Activated CD4-positive, alpha-beta T cell treated with anti-CD3 and anti-CD28 coated beads for 1 hour (primary cell): ENCODE measurements at places on chromosomes 11 and 22.

- DNase-seq = no peak
Measured at GRCh38 chr11:16027621-16028020, 328.7 kb downstream of the SOX6 start.

- no peak for DNase-seq
Measured at GRCh38 chr11:4825132-4825531, 4.0 kb downstream of the OR51F2 start.

- DNase-seq = no peak
Measured at GRCh38 chr22:49244466-49245420, 582.9 kb downstream of the BRD1 start.

GRCh38 chr11:97943493-97943892 lies 1077.3 kb upstream of the CNTN5 start:
- no peak for DNase-seq

DNA sequence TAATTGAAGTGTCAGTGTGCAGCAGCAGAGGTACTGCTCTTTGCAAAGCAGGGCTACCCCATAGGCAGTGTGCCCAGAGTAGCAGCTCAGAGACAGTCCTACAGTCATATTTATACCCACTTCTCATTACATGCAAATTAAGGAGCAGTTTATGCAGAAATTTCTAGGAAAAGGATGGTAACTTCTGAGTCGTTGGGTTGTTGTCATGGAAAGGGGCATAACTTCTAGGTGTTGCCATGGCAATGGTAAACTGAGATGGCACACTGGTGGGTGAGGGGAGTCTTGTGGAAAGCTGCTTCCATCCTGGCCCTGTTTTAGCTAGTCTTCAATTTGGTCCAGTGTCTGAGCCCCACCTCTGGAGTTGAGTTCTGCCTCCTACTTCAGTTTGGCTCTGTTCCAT lies 77.4 kb downstream of the MN1 start:
- DNase-seq = no peak

DNA sequence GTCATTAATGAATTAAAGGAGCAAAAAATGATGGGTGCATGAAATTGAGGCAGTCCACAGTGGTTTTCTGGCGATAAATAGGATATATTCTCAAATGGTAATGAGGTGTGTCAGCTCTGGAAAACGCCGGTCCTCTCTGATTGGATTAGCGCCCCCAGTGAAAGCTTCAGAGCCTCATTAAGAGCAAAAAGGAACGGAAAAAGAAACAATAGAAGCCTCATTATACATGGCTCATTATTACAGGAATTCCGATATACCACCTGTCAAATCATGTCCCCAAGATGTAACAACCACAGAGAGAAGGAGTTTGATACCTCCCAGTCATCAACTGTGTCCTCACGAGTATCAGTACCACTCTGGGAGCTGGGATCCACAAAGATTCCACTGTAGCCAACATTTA lies 175.7 kb upstream of the PITPNB start:
- no peak for DNase-seq
